ENCODE measurements at places on chromosomes 12 and 14.

DNA sequence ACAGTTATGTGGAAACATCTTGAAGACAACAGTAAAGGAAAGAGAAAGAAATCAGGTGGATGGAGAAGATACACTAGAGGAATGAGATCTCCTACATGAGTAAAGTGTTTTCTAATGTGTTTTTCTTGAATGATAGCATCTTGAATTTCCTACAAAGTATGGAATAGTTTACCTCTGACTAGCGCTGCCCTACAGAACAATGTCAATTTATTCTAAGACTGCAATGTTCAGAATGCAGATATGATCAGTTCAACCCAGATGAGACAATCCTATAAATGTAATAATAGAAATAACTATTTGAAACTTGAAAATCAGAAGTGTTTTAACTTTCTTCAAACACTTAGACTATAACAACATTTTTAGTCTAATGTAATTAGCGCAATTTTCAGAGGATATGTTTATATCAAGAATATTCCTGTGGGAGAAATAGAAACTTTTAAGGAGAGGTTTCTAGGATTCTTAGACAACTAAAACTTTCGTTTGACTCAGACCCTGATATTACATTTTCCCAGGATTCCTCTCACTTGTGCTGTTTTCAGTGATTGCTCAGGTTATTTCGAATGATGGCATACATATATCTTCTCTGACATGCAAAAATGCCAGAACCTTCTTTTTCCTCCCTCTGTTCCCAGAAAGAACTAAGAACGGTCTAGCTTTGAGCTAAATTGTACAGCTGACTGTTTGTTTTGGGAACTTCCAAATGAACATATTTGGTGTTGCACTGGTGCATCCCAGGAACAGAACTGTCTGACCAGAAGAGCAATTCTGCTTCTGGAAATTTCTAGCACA lies 1017.4 kb downstream of the DIO2 start:
- DNase-seq = no peak

DNA sequence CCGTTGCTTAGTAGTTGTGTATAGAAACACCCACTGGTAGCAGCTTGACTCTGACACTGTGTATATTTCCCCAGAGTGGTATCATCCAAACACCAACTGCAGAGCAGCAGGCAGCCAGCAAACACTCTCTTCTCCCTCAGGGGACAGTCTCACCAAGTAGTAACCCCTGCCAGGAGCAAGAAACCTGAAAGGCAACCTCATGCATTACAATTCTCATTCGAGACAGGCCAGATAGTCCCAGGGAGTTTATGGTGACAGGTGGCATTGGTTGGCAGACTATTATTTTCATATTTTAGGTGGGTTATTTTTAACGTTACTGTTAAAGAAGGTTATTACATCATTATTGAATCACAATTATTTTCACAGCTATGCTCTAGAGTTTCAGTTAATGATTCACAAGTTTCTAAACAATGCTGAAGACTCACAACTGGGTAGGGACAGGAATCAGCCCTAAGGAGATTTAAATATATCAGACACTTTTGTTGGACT lies 222.8 kb downstream of the EGLN3 start:
- DNase-seq = no peak

DNA sequence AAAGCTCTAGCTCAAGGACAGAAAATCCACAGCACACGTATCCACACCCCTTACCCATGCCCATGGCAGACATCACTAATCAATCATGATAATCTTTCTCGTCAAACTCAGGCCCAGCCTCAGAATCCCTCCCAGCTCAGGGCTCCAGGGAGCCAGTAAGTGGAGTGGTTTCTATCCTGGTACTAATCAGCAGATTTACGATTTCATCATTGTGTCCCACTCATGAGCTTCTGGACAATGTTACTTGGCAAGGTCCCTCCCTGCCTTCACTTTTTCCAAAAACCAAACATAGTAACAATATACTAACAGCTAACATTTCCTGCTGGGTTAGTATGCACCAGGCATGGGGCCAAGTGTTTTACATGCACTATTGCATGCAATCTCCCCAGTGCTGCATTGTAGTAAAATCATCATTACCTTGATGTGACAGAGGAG lies 45.8 kb upstream of the NCOR2 start:
- DNase-seq = no peak

GRCh38 chr12:113208041-113208934 lies 13.0 kb upstream of the TPCN1 start:
- no peak for DNase-seq

- DNase-seq = no peak
Measured at GRCh38 chr14:32698831-32699230, 239.8 kb upstream of the NPAS3 start.

GRCh38 chr12:6998715-6999451 lies 19.4 kb downstream of the LPCAT3 start:
- DNase-seq = no peak

DNA sequence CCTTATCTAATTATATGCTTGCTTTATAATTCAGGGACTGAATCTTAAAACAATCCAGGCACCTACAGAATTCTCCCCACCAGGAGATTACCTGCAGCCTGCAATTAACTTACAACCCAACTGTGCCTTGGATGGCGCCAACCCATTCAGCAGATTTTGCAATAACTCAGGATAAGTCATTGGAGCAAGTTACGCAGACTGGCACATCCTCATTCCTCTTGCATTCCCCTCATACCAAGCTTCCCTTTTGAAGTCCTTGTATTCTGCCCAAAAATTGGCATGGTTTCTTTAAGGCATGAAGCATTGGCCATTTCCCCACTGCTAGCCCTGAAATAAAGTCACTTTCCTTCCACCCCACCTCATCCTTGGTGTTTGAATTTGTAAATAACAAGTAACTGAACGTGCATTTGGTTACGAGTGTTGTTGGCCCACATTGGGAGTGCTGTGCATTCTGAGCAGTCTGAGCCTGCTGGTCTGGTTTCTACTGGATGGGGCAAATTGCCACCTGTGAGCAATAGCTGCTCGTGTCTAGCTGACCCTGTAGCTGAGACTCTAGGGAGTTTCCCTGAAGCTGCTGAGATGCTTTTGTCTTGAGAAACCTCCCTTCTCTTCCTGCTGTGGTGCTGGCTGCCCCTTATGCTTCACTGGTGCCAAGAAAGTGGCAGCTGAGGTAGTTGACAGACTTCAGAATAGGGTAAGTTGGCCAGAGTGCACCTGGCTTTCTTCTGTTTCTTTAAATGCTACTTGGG lies 99.2 kb upstream of the SCAF11 start:
- no peak for DNase-seq

DNA sequence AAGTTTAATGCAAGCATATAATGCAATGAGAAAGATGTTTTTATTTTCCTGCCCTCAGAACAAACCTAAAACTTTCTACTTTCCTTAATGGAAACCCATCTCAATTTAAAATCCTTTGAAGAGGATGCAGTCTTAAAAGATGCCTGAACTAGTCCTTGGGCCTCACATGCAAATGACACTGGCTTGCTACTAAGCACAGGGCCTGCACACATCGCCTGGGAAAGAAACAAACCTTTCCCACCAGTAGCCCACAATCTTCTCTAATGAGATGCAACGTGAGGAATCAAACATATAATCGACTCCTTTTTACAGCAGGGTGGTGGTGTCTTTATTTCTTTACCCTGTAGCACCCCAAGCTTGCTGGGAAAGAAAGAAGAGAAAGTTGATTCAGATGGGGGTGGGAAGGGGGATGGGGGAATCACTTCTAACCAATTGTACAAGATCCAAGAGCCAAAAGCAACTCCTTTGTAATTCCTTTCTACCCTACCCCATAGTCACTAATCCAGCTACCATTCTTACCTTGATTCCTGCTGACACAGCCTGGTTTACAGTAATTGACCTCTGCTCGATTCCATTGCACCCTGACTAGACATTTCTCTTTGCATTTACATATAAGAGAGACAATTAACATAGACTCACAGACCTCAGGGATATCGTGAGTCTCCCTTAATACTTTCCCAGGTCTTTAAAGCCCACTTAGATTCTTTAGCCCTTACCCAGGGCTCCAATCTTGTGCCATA lies 69.5 kb upstream of the FERMT2 start:
- no peak for DNase-seq

DNA sequence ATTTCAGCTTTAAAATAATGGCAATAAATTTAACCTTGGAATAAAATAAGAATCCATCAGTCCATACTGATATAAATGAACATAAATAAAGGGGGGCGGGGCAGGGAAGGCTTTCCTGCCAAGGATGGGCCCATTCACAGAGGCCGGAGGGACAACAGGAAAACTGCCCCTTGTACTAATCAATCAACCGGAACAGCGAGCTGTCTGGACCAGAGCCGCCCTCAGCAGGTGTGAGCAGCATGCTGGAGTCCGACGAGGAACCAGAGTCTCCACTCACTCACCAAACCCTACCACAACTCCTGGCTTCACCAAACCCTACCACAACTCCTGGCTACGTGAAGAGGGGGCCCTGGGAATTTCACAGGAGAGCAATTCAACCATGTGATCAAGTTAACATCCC lies 51.3 kb downstream of the RIMBP2 start:
- DNase-seq = no peak

GRCh38 chr12:64269161-64269560 lies 47.1 kb upstream of the KICS2 start:
- no peak for DNase-seq

GRCh38 chr12:132646850-132647249 lies 28.3 kb downstream of the P2RX2 start:
- DNase-seq = no peak

DNA sequence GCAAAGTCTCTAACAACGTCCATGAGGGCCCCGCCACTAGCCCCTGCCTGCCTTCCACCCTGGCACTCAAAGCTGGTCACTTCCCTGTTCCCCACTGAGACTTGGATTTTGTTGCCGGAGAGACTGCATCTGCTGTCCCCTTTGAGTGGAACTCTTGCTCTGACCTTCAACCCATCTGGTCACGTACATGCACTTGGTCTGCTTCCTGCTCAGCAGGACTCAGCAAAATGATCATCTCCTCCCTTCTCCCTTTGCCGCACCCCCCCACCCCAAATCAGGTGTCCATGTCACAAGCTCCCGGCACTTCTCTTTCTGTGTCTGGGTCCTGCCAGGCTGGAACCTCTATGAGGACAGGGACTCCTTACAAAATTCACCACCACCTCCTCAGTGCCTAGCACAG lies 180.9 kb downstream of the CHST11 start:
- DNase-seq = no peak

- DNase-seq = peak; percentile 18
Measured at GRCh38 chr12:116257215-116257614, 20.3 kb downstream of the MED13L start.

- no peak for DNase-seq
Measured at GRCh38 chr12:65670775-65671174, 153.5 kb upstream of the HMGA2 start.

GRCh38 chr12:95593266-95593871 lies 42.1 kb upstream of the USP44 start:
- DNase-seq = no peak

DNA sequence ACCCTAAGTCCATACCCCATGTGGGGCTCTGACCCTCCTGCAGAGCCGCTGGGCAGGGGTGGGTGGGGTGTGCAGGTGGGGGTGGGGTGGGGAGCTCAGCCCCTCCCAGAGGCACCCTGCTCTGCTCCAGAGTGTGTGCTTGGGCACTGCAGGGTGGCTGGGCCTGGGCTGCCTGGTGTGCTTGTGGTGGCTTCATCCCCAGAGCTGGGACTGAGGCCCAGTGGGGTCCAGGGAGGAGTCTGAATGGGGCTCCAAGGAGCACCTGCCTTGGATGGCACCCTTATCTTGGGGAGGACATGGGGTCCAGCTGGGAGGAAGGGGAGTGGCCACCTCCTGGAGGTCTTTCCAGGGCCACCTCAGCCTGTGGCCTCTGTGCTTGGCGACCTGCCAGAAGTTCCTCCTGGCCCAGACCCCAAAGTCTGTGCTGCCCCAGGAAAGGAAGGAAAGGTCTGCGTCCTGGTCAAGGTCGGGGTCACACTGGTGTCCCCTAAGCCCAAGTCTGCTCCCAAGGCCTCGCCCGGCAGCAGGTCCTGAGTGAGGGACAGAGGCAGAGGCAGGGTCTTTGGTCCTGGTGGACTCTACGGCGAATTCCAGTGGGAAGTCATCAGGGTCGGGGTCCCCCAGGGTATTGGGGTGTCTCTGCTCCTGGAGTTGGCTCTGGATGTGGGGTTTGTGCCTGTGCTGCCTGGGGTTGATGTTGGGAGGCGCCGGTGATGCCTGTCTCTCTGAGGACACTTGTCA lies 373.4 kb downstream of the TMEM121 start:
- DNase-seq = no peak

DNA sequence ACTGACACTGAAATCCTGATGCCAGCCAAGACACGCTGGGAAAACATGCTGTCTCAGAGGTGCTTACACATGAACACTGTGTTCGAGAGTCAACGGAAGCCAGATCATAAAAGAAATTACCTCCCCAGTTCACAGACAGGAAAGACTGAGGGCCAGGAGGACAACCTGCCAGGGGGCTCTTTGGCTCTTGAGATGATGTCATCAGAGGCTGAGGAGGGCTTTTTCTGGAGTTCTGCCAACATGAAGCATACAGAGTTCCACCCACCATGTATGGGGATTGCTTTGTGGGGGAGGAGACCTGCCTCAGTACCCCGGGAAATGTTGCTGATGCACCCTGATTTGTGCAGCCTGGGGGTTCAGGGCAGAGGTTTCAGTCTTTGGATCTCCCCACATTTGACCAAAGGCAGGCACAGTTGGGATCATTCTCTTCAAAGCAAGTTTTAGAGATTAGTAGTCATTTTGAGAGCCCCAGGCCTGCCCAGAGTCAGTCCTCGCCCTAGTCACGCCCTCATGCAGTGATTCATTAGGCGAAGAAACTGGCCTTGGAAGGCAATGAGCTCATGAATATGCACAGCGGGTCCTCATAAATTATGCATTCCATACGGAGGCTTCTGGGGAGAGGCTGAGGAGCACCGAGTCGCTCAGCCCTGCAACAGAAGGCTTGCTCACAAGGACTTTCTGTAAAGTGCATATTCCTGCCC lies 34.9 kb upstream of the EML1 start:
- peak; percentile 74 for DNase-seq

DNA sequence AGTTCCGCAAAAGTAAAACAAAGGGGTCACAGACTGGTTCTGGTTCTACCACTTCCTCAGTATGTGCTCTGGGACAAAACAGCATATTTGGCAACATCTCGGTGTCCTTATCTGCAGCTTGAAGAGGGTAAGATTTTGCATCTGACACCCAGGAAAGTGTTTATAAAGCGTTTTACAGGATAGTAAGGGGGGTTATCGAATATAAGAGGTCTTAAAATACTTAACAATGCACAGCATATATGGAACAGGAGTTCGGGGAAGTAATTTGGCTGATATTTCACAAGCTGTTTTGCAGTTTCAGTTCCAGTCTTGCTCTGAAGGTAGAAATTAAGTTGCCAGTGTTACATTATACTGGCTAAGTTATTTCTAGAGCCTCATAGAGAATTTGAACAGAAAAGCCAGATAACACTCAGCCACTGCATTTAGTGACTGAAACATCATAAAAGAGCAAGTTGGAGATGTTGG lies 904 bp upstream of the MAP4K5 start:
- DNase-seq = no peak

All from DMS 273 treated with DMSO at 0.1 percent for 48 hours (cell line).